ENCODE measurements at places on chromosomes 16 and 17.

DNA sequence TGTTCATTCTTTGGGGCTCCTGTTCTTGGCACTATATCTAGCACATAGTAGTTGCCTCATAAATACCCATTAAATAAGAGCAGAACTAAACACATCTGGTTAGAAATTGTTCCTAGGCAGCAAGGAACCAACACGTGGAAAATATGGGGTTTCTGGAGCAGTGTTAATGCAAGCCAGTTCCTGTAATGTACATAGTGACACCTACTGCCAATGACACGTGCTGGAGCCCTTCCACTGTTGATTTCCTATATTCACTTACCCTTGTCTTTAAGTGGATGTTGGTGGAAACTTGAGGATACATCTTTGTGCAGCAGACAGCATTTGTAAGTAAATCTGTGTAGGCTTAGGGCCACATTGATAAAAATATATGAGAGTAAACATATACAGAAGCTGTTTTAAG is 1.6 kb upstream of the IRF8 start:
- DNase-seq, result no peak

DNA sequence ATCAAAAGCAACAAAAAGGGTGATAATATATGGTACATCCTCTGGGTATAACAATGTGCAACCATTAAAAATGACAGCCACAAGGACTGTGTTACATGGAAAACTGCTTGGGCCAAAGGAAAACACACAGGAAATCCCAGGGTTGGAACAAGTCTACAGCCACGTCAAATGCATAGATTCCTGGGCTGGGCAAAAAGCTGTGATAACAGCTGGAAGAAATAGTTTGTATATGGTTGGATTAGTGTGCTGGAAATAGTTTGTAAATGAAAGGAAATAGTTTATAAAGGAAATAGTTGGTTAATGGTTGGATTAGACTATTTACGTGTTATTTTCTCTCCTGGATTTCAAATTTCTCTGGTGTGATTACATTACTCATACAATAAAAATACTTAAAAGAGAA is 2.6 kb downstream of the HSD17B2 start:
- no peak for DNase-seq

DNA sequence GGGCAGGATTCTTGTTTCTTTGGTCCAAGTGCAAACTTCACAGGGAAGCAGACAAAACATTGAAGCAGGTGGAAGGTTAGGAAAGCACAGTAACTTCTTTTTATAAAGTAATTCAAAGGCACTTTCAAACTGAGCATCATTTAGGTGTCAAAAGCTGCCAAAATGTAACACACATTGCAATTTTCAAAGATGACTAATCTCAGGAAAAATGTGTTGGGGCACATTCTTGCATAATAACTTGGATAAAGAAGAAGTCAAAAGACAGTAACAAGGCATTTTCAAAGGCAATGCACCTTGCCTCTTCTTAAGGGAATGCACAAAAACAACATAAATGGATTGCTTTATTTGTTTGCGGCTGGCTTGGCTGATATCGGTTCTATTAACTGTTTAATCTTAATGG is 3.6 kb downstream of the KCNJ2 start:
- DNase-seq, result no peak

DNA sequence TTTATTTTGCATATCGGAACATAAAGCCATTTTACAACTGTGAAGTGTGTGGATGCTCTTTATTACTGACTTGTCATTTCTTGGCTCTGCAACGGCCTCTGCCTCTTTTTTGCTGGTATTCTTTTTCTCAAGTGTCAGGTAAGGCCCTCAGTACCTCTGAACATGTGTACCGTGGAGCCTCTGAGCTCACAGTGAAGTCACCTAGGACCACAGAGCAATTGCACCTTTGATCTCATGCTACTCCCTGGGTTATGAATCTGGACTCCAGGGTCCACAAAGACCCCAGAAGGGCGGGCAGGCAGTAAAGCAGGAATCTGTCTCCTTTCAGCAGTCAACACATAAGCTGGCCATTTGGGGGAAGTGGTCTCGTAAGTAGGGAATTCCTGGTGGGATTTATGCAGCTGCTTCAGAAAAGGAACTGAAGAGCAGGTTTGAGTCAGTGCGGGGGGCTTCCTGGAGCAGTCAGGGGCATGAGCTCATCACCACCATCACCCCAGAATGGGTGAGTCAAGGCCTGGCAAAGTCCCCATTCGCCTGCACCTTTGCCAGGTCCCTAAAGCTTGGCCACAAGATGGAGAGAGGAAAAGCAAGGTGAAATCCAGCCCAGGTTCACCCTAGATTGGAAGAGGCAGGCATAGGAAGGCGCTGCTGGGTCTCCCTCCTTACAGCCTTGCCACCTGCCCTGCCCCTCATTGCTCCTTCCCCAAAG is 33.0 kb downstream of the TBX4 start:
- DNase-seq, result peak; percentile 38

- peak; percentile 83 for DNase-seq
Observed at GRCh38 chr16:21952793-21953540, at the start of gene UQCRC2. UQCRC2 (plus strand) TSS chr16:21953361; CDS start chr16:21953424, 63 bp downstream.

GRCh38 chr17:82592767-82593589 is 55.3 kb downstream of the WDR45B start:
- DNase-seq, result peak; percentile 49

DNA sequence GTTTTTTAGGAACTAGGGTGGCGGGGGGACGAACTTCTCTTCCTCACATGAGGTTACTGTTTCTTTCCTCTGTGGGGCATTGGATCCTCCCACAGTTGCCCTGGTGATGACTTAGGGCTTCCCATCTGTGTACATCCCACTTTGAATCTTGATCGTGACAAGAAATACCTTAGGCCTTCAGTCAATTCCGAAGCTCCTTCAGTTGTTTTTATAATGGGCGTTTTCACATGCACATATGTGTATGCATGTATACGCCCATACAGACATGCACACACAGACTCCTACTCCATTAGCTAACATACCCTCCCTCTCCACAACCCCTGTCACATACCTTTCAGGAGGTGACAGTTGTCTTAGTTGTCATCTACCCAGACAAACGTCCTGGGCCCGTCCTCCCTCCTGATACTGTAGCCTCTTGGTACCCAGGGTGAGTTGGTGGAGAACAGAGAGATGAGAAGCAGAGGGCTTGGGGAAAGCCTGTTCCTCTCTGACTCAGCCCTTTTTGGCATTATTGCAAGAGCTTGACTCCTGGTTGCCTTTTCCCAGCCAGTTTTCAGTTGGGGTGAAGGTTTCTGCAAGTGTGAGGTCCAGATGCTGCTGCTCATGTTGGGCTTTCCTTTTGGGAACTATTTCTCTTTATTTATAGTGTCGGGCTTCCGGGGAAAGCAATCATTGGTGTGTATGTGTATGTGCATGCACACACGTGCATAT is 2.2 kb upstream of the AOC2 start:
- no peak for DNase-seq

DNA sequence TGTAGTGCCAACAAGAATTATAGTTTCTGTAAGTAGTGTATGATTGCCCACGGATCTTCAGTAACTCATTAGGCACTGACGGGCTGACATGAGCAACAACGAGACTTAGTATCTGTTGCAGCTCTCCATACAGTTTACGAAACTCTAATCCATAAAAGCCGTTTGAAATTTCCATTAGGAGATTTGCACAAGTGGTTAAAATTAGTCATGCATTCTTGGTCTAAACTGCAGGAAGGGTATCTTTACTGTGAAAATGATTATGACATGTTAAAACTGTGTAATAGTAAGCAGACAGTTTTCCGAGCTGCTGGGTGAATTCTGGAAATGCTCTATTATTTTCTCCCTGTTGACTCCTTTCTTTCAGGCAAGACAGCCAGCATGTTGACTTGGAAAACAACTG is 605.0 kb downstream of the WWOX start:
- no peak for DNase-seq

DNA sequence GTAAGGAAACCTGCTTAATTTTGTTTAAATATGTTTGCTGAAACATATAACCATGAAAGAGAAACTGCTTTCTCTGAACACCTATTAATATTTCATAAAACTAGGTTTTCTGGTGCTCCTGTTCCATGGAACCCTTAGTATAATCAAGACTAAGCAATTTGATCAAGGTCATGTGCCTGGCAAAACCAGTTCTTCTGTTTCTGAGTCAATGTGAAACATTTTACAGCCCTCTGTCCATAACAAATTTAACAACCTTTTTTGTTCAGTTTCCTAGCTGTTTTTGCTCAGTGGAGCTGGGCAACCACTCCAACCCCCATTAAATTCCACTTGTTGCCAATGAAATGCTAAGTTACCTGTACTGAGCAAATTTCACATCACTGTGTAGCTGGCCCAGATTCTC is 344.0 kb downstream of the CA10 start:
- DNase-seq, result no peak

DNA sequence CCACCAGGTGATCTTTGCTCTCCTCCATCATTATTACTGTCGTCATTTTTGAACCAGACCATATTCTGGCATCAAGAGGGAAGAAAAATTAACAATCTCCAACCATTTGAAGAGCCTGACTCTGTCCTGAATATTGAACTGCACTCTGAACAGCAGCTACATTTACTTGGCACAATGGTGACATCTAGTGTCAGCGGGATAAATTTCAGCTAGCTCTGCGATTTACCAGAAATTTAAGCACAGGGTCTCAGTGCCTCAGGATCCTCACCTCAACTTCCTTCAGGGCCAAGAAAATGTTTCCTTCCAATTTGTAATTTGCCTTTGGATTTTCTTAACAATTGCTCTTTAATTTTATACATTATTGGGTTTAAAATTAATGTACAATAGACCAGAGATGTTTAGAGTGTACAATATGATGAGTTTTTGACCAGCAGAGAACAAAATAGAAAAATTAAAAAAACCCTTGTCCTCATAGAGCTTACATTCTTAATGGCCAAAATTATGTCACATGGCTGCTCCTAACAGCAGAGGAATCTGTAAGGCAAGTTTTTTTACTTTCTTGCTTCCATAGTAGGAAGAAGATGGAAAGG is 10.7 kb upstream of the ZNF19 start:
- no peak for DNase-seq
